ENCODE measurements at places on chromosomes 7 and 10. TPM values are rescaled to one million over a fixed set of nuclear protein-coding genes. Genes with fewer than 3 reads are reported as not detected.

DNA sequence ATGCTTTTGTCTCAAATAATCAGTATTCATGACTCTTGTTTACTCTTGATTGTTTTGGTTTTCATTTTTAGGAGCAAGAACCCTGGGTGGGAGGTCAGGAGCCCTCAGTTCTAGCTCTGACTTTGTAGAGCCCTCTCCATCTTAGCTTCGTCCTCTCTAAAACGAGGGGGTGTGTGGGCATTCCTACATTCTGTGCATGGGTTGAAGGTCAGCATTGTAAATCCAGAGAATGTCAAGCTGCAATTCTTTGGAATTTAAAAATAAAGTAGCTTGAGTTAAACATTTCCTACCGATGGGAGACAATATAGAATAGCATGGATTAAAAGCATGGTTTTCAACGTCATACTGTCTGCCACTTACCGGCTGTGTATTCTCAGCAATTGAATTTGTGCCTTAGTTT, 128.3 kb downstream of the PRPF18 start:
- no peak for DNase-seq

- DNase-seq: no peak
Observed at GRCh38 chr10:72068901-72069446, 19.4 kb downstream of the SPOCK2 start.

DNA sequence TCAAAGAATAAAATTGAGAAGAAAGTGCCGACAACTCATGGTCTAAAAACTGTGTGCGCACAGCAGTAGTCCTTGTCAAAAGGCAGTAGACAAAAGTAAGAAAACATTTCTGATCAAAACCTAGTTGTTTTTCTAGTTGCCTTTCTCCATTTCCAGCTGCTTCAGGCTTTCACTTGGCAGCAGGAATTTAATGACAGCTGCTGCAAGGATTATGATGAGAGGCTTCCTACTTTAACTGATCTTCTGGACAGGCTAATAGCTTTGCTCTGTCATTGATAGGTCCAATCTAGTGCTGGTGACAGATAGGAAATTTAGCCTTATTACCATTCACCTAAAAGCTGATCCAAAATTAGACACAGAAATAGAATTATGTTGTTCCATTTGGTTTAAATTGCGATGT, 110.7 kb upstream of the SEMA3C start:
- no peak for DNase-seq

- no peak for DNase-seq
Observed at GRCh38 chr7:32515890-32516550, 20.7 kb downstream of the AVL9 start.

The ZNF425 gene
- total RNA-seq: 5.2 TPM

The ENKUR gene
- 1.0 TPM for total RNA-seq

The PAPOLB gene
- total RNA-seq: not detected

The SGCE gene
- 23.1 TPM for total RNA-seq
